ENCODE measurements at places on chromosomes 11 and 22.

GRCh38 chr11:60594998-60595642 lies 79.9 kb downstream of the MS4A13 start:
- DNase-seq, result no peak

DNA sequence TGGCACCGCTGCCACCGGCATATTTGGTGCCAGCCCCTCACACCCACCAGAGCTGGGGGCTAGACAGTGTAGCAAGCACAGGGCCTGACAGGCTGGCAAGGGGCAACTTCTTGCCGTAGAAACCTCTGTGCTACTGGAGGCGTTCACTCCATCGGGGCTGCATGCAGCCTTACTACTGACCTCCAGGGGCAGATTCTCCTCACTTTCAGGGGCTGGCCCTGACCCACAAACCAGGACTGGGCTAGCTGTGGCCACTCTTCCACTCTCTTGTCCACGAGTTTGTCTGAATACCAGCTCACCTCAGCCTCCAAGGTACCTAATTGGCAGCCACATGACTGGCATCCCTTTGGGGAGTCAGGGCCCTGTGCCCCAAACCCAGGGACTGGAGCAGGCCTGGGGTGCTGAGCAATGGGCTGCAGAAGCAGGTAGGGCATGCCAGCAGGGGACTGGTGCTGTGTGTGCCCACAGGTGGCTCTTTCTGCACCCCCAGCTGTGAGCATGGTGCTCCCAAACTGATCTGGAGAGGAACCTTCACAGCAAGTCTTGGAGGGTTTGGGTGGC lies 2.1 kb upstream of the LMO1 start:
- DNase-seq, result peak; percentile 12

DNA sequence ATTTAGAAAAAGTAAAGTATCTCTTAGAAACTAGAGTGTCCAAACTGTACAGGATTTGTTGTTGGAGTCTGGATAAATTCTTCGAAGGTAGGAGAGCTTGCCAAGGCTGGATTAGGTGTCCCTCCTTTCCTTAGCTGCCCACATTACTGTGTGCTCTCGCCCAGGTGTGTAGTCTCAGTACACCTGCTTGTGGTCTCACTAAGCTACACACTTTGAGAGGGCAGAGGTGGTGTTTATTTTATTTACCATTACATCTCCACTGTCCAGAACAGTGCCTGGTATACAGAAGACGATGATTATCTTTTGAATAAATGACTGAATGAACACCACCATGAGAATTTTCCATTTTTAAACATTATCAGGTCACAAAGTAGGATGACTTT lies 36.5 kb downstream of the VSIG10L2 start:
- DNase-seq, result no peak

DNA sequence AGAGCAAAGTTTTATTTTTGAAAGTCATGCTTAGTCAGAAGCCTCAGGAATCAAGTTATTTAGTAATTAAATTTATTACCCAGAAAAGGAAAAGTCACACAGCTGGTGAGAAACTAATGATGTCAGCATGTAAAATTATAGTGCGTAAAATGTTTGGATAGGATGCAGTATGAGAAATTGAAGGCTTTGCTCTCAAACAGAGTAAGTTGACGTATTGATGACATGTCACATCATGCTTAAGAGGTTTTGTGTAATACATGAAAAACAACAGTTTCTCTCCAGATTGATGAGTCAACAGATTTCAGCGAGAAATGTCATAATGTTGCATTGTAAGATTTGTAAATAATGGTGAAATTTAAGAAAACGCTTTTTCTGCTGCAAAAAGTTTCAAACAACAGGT lies 769.8 kb downstream of the METTL15 start:
- no peak for DNase-seq

DNA sequence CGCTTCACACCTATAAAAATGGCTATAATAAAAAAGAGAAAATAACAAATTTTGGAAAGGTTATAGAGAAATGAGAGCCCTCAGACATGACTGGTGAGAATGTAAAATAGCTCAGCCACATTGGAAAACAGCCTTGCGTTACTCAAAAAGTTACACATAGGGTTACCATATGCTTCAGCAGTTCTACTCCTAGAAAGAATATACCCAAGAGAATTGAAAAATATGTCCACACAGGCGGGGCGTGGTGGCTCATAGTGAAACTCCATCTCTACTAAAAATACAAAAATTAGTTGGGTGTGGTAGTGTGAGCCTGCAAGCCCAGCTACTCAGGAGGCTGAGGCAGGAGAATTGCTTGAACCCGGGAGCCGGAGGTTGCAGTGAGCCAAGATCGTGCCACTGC lies 7.6 kb upstream of the JHY start:
- DNase-seq, result no peak

DNA sequence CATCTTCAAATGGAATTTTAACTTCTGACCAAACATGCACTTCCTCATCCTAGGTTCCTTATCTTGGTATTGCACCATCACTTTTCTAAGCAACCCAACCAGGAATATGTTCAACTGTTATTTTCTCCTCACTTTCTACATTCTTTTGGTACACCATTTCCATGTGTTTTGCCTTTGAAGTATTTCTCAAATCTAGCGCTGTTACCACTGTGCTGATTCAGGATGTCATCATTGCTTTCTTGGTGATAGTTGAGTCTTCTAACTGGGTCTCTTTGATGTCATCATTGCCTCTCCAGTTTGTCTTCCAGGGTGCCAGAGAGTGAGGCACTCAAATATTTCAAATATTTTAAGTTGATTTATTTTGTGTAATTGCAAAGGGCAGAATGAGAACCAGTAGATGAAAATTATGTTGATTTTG lies 47.5 kb downstream of the HORMAD2 start:
- no peak for DNase-seq

- DNase-seq, result no peak
Observed at GRCh38 chr22:44424867-44425693, 73.0 kb downstream of the RTL6 start.

GRCh38 chr11:67027483-67027930 lies 4.6 kb downstream of the SYT12 start:
- peak; percentile 40 for DNase-seq

- no peak for DNase-seq
Observed at GRCh38 chr22:32858121-32858703, 56.7 kb downstream of the TIMP3 start.

- DNase-seq, result no peak
Observed at GRCh38 chr22:21866833-21867527, 465 bp downstream of the MAPK1 start.

GRCh38 chr22:30823015-30823370 lies 128.3 kb downstream of the OSBP2 start:
- no peak for DNase-seq

GRCh38 chr11:8354622-8355415 lies 91.1 kb upstream of the LMO1 start:
- DNase-seq, result peak; percentile 24

GRCh38 chr11:133834682-133835592 lies 10.4 kb downstream of the SPATA19 start:
- DNase-seq, result peak; percentile 52

- DNase-seq, result no peak
Observed at GRCh38 chr11:100584201-100584985, 102.7 kb upstream of the ARHGAP42 start.

DNA sequence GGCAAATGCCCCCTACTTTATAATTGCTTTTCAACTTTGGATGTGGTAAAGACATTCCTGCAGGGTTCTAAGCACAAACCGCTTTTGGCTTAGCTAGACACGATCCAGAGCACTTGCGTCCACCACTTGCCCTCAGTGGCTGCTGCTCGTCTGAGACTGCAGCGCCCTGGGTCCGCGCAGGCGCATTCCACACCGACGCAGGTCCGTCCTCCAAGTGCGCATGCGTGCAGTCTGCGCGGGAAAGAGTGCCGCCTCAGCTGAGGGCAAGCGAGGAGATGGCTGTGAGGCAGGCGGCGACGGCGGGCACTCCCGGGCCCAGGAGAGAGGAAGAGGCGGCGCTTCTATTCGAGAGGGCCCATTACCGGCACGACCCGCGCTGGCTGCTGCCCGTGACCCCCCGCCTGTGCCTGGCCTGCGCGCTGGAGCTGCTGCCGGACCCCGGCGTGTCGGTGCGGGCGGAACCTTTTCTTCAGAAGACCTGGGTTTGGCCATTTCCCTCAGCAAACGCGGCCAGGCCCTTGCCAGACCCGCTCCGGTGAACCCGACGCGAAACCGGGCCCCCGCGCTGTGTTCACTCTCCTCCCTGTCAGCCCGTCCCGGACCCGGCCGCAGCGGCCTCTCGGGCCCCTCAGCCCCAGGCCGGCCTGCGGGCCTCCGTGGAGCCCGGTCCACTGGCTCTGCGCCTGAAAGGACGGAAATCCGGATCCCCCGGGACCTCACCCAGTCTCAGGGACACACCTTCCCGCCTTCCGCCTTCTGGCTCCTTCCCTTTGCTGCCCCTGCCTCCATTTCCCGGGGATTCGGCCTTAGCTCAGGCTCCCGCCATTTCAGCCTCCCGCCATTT lies at the start of gene MEI1:
TSS of gene MEI1 (plus strand) at position 240 of the 844 bp plus-strand sequence. CDS start at position 276, 36 bp downstream.
- no peak for DNase-seq

DNA sequence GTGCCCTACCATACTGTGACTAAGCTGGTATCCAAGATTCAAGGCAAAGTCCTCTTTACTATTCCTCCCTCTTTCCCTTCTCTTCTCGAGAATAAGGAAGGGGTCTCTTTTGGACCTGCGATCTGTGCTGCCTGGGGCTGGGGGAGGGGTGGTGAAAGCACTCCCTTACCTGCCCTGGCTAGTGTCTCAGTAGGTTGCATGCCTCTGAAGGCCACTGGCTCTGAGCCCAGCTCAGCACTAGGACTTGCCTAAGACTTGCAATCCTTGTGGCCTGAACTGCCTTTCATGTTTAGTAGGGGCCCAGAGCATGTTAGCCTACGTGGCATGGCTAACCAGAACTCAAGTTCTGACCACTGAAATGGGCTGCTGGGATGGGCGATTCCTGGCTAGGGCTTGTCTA lies 13.0 kb upstream of the REXO2 start:
- no peak for DNase-seq
